ENCODE measurements at places on chromosomes 7 and 10. TPM values are rescaled to one million over a fixed set of nuclear protein-coding genes. Genes with fewer than 3 reads are reported as not detected.

- no peaks in the 10 kb centered on the region for H3K36me3 ChIP-seq
- no peaks in the 10 kb centered on the region for H3K4me1 ChIP-seq
- DNase-seq, result no peak
- H3K4me3 ChIP-seq, result no peak overlapping the region
- no peaks in the 10 kb centered on the region for H3K27me3 ChIP-seq
These were observed 76.5 kb upstream of the TCF7L2 start for GRCh38 chr10:112873541-112873940.

DNA sequence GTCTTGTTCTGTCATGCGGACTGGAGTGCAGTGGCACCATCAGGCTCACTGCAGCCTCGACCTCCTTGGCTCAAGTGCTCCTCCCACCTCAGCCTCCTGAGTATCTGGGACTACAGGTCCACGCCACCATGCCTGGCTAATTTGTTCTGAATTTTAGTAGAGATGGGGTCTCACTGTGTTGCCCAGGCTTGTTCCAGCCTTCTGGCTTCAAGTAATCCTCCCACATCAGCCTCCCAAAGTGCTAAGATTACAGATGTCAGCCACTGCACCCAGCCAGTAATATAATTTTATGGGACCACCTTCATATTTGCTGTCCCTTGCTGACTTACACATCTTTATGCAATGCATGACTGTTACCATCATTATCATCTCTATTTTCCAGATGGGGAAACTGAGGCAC lies 1.5 kb upstream of the HSPB1 start:
- H3K36me3 ChIP-seq, result no peaks in the 10 kb centered on the region
- DNase-seq, result no peak
- H3K27ac ChIP-seq, result no peak overlapping the region
- H3K4me3 ChIP-seq, result no peak overlapping the region

DNA sequence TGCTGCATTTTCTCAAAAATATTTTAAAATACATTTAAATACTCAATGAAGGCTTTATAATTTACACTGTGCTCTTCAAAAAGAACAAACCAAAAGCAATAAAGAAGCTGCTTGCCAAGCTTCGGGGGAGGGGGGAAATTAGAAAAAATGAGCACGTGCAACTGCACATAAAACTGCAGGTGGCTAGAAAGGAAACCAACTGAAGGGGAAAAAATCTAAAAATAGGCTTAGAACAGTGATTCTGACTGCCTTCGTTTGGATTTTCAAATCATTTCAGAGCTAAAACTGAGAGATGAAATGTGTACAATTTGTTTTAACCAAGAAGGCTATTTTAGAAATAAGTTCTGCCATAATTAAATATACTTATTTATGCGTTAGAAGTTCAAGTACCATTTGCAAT lies 61.4 kb downstream of the ABI1 start:
- peaks cover 7% of the 10 kb centered on the region for H3K36me3 ChIP-seq
- H3K27me3 ChIP-seq, result no peaks in the 10 kb centered on the region
- peaks cover 28% of the 10 kb centered on the region for H3K4me1 ChIP-seq
- peak overlapping the region; percentile 17 for H3K4me3 ChIP-seq

GRCh38 chr7:119984247-119984646 lies 288.7 kb upstream of the KCND2 start:
- H3K4me1 ChIP-seq, result no peaks in the 10 kb centered on the region
- H3K27me3 ChIP-seq, result no peaks in the 10 kb centered on the region
- no peak for DNase-seq
- no peaks in the 10 kb centered on the region for H3K36me3 ChIP-seq
- no peak overlapping the region for H3K27ac ChIP-seq

- no peak for DNase-seq
- no peaks in the 10 kb centered on the region for H3K27me3 ChIP-seq
- no peaks in the 10 kb centered on the region for H3K36me3 ChIP-seq
- H3K27ac ChIP-seq, result no peak overlapping the region
- no peaks in the 10 kb centered on the region for H3K4me1 ChIP-seq
- no peak overlapping the region for H3K4me3 ChIP-seq
These were observed 154.4 kb downstream of the PTEN start for GRCh38 chr10:88017781-88018180.

- H3K27ac ChIP-seq, result no peak overlapping the region
- H3K36me3 ChIP-seq, result no peaks in the 10 kb centered on the region
- no peak for DNase-seq
- H3K4me3 ChIP-seq, result no peak overlapping the region
These were observed 472.0 kb upstream of the CNTNAP2 start for GRCh38 chr7:145644426-145645134.

GRCh38 chr7:138900035-138900828 lies 81.0 kb downstream of the KIAA1549 start:
- no peak overlapping the region for H3K27ac ChIP-seq
- H3K27me3 ChIP-seq, result peaks cover 11% of the 10 kb centered on the region
- H3K36me3 ChIP-seq, result no peaks in the 10 kb centered on the region
- H3K4me3 ChIP-seq, result no peak overlapping the region
- peaks cover 29% of the 10 kb centered on the region for H3K4me1 ChIP-seq

DNA sequence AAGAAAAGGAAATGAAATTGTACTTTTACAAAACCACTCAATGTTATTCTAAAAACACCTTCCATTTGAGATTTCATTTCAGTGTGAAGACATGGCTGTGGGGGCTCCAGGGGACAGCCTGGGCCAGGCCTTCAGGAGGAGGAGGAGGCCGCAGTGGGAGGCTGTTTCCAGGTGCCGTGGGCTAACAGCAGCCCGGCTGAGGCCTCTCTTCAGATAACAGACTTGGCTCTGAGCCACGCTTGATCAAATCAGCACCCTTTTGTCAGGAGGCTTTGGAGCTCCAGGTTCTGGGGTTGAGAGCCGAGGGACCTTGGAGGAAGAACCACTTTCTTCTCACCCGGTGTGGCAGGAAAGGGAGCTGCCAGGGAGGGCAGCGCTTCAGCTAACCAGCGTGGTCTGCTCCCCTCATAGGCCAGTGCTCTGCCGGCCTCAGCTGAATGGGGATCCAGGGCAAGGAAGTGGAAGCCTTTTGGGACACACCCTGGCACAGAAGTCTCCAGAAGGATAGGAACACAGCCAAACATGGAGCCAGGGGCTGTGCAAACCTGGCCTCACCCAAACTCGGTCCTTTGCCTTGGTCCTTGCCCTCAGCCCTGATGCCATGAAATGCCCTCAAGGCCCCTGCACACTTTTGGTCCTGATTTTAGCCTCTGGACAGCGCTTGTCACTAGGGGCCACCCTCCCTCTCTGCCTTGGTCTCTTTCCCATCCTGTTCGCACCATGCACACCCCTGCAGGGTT lies 23.5 kb upstream of the CHST15 start:
- H3K36me3 ChIP-seq, result no peaks in the 10 kb centered on the region
- no peak overlapping the region for H3K4me3 ChIP-seq
- H3K27ac ChIP-seq, result no peak overlapping the region

DNA sequence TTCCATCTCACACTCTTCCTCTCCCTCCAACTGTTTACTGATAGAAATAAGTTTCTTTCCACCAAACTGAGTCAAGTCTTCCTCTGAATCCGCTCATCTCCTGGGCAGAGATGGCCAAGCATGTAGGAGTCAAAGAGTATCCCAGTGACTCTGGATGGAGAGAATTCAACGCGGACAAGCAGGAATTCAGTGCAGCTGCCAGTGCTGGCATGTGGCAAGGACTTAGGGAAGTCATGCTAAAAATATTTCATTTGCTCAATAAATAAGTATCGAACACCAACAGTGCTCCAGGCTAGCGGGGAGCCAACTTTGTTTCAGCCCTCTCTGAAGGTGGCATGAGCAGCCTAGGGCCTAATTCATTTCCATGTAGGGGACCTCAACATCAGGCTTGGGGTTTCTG lies 351.6 kb upstream of the ZMIZ1 start:
- no peaks in the 10 kb centered on the region for H3K27me3 ChIP-seq
- no peak overlapping the region for H3K4me3 ChIP-seq
- H3K27ac ChIP-seq, result no peak overlapping the region
- DNase-seq, result no peak
- no peaks in the 10 kb centered on the region for H3K4me1 ChIP-seq
- H3K36me3 ChIP-seq, result no peaks in the 10 kb centered on the region

GRCh38 chr10:16856092-16856491 lies 38.9 kb upstream of the RSU1 start:
- no peaks in the 10 kb centered on the region for H3K36me3 ChIP-seq
- no peak for DNase-seq
- H3K4me1 ChIP-seq, result no peaks in the 10 kb centered on the region
- H3K4me3 ChIP-seq, result no peak overlapping the region
- no peaks in the 10 kb centered on the region for H3K27me3 ChIP-seq

DNA sequence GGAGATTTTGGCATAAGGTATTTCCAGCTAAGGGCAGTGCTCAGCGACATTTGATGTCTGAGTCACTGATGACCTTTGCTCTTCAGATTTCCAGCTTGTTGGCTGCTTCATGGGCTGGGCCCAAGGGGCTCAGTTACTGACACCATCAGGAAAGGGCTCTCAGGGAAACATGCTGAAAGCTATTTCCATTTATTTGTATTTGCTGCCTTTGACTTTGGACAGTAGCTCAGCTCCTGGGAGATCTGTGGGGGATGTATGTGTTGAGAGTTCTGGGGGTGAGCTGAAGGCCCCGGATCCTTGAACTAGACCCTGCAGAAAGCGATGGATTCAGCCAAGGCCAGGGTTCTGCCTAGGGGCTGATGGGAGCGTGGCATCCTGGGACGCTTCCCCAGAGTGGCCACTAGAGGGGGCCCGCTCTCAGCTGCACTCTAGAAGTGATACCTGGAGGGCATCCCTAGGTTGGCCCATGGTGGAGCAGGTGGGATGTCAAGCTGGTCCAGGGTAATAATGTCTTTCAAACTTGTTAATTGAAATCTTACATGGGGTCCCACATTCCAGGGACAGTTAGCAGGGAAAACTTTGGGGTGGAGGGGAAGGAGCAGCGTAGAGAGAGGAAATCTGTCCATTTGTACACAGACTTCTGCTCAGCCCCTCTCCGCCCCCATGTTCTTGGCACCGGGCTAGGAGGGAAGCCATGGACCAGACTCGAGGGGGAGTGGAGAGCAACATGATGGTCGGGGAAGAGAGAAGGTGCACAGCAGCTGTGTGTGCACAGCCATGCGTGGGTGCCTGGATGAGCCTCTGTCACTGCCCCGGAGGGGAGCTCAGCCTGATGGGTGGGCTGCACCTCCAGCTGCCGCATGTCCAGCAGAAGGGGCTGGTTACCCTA lies 3.0 kb upstream of the BTBD16 start:
- H3K27ac ChIP-seq, result no peak overlapping the region
- H3K36me3 ChIP-seq, result no peaks in the 10 kb centered on the region
- H3K27me3 ChIP-seq, result peaks cover 5% of the 10 kb centered on the region
- H3K4me3 ChIP-seq, result no peak overlapping the region
- peak; percentile 25 for DNase-seq
- H3K4me1 ChIP-seq, result no peaks in the 10 kb centered on the region

DNA sequence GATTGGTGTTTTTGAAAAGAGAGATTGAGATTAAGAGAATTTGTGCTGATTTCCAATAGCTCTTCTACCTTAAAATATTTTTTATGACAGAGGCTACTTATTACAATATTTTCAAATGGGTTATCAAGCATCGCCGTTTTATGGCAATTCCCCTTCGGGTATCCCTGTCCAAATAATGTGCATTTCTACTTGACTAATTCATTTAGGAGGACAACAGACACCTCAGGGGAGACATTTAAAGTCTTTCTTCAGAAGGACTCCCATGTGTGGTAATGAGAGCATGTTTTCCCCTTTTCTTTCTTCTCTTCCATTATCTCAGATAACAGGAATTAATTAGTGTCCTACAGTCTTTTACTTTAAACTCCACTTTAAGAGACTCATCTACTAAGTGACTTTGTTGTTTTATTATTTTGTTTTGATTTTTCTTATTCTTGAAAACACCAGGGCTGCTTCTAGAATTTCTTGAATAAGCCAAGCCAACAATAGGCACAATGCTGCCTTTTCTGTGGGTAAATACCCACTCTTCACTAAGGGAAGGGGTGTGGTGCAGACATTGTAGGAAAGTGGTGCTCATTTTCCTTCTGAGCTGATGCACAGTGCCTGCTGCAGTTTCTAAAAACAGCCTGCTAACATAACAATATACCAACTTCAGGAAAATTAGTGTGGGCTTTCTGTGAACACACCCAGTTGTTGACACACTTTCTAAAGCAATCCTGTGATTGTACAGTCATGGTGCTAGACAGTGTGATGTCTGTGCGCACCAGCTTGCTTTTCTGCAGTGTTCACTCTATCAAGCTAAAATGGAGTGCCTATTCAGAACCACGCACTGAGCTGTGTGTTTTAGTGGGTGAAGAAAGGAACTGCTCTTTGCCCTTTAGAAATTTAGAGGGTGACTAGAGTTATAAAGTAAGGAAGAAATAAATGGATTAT lies 597.7 kb downstream of the NRG3 start:
- H3K36me3 ChIP-seq, result no peaks in the 10 kb centered on the region
- no peaks in the 10 kb centered on the region for H3K4me1 ChIP-seq
- H3K4me3 ChIP-seq, result no peak overlapping the region

DNA sequence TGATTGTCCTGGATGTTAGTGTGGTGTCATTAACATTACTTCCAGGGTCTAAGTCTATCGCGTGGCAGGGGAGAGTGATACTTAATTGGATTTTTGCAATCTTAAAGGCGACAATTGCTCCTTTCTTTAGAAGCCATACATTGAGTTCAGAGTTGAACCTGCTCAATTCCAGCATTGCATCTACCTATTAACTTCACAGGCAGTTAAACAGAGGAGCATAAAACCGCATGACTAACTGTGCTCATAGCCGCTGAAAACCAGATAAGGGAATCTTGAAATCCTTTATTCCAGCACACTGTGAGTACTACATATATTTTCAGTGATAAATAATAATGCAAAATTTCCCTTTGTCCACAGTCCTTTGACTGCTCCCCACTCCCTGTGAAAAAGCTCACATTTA lies 255.3 kb downstream of the STK31 start:
- no peak overlapping the region for H3K27ac ChIP-seq
- H3K36me3 ChIP-seq, result no peaks in the 10 kb centered on the region
- DNase-seq, result no peak

- H3K27me3 ChIP-seq, result peaks cover 2% of the 10 kb centered on the region
These were observed 481.3 kb upstream of the NRP1 start for GRCh38 chr10:33815776-33816175.

DNA sequence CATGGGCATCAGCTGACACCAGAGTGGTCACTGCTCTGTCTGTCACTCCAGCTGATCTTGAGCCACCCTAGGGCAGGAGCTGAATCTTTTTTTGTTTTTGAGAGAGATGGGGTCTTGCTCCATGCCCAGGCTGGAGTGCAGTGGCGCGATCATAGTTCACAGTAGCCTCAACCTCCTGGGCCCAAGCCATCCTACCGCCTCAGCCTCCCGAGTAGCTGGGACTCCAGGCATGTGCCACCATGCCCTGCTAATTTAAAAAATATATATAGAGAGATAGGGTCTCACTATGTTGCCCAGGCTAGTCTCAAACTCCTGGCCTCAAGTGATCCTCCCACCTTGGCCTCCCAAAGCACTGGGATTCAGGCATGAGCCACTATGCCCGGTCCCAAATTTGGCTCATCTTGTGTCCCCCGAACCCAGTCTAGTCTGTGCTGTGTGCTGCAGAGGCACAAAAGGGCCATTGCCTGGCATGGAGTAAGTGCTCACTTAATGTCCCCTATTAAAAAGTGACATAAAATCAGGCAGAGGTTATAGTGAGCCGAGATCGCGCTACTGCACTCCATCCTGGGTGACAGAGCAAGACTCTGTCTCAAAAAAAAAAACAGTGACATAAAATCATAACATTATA lies 8.1 kb upstream of the FZD9 start:
- no peaks in the 10 kb centered on the region for H3K27me3 ChIP-seq
- H3K4me3 ChIP-seq, result no peak overlapping the region
- no peaks in the 10 kb centered on the region for H3K36me3 ChIP-seq
- DNase-seq, result no peak
- no peak overlapping the region for H3K27ac ChIP-seq
- H3K4me1 ChIP-seq, result no peaks in the 10 kb centered on the region

Gene ATOH7
- not detected for total RNA-seq

Gene CALML5
- not detected for total RNA-seq

Gene SAMD8
- total RNA-seq, result 36.9 TPM

Gene ACTR3C
- total RNA-seq, result 17.2 TPM

Gene SMO
- 0.12 TPM for total RNA-seq

Gene LIPM
- not detected for total RNA-seq

Gene CLDN3
- not detected for total RNA-seq

Gene CHST3
- not detected for total RNA-seq

Gene PTN
- total RNA-seq, result not detected

Gene CYP26C1
- not detected for total RNA-seq

Gene ARHGEF5
- 10.5 TPM for total RNA-seq
